Astrocyte of the spinal cord (primary cell): ENCODE measurements at places on chromosomes 6 and 20.

- DNase-seq = no peak
Measured at GRCh38 chr6:112274774-112275173, 20.4 kb upstream of the LAMA4 start.

DNA sequence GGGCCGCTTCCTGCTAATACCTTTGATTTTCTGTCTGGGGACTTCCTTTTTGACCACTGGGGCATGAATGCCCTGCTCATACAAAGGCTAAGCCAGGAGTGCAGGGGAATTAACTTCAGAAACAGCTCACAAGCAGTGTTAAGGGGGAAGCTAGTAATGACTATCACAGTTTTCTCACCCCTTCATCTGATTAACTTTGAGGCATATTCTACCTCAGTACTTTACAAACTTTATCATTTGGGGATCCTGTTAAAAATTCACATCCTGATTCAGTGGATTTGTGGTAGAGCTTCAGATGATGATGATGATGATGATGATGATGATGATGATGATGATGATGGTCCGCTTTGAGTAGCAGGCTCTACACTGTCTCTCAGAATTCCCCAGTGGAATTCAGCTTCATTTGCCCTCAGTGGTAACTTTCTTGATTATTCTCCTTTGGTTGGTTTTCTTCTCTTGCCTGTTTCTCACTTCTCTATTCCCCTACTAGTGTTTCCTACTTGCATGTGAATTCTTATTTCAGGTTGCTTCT lies 78.4 kb upstream of the TMEM170B start:
- no peak for DNase-seq

- no peak for DNase-seq
Measured at GRCh38 chr20:19593762-19594161, 164.3 kb upstream of the RIN2 start.

DNA sequence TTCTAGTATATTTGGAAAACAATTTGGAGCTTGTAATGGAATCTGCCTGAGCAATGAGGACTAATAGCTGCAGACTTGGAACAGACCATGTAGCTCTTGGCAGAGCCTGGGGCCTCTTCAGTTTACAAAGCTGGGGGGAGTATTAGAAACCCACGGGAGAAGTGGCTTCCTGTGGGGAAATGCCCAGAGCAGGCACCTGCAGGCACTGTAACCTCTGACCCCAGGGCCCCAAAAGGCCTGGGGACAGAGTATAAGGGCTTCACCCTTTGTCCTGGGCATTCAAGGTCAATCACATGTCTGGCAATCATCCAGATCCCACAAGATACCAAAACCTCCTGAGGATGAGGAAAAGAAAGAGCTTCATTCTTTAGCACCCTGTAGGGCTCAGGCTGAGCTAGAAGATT lies 19.4 kb downstream of the PKIG start:
- DNase-seq = peak; percentile 93

GRCh38 chr6:137216875-137217553 lies 2.2 kb downstream of the IFNGR1 start:
- DNase-seq = no peak
